ENCODE measurements at places on chromosomes 12 and 14.
A peak's percentile ranks its signal among the peaks of the same experiment; 100 is the strongest.

GRCh38 chr12:124110372-124110883, 137.4 kb downstream of the ZNF664 start:
- DNase-seq, result no peak

GRCh38 chr12:87094356-87094755, 838.2 kb upstream of the MGAT4C start:
- no peak for DNase-seq

GRCh38 chr12:88921890-88922532, 341.7 kb upstream of the KITLG start:
- no peak for DNase-seq

DNA sequence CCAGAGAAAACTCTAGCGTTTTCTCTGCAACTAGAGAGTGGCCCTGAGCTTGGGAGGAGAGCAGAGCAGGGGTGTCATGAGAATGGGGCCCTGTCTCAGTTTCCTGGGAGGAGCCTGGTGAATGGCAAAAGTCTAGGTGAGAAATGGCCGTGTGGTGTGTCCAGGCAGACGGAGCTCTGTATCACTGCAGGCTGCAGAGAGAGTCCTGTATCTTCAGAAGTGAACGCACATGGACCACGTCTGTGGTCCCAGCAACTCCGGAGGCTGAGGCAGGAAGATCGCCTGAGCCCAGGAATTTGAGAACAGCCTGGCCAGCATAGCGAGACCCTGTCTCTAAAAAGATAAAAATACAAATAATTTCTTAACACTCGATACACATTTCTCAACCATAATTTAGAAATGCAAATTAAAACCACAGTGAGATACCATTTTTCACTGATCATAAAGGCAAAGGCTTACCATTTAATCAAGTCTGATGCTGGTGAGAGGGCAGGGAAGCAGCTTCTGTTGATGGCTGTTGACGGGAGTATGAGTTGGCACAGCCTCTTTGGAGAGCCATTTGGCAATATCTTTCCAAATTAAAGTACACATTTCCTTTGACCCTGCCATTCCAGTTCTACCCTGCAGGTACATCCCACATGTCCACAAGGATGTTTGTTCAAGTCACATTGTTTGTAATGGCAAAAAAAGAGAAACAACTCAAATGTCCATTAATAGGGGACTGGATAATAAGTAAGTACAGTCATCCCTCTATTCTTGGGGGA, 51.0 kb downstream of the NFKBIA start:
- no peak for DNase-seq

GRCh38 chr12:25904442-25904841, 54.0 kb upstream of the RASSF8 start:
- no peak for DNase-seq

GRCh38 chr14:64638625-64639024, 65.6 kb upstream of the PLEKHG3 start:
- no peak for DNase-seq

GRCh38 chr12:65364046-65364445, 85.6 kb downstream of the MSRB3 start:
- DNase-seq, result no peak

DNA sequence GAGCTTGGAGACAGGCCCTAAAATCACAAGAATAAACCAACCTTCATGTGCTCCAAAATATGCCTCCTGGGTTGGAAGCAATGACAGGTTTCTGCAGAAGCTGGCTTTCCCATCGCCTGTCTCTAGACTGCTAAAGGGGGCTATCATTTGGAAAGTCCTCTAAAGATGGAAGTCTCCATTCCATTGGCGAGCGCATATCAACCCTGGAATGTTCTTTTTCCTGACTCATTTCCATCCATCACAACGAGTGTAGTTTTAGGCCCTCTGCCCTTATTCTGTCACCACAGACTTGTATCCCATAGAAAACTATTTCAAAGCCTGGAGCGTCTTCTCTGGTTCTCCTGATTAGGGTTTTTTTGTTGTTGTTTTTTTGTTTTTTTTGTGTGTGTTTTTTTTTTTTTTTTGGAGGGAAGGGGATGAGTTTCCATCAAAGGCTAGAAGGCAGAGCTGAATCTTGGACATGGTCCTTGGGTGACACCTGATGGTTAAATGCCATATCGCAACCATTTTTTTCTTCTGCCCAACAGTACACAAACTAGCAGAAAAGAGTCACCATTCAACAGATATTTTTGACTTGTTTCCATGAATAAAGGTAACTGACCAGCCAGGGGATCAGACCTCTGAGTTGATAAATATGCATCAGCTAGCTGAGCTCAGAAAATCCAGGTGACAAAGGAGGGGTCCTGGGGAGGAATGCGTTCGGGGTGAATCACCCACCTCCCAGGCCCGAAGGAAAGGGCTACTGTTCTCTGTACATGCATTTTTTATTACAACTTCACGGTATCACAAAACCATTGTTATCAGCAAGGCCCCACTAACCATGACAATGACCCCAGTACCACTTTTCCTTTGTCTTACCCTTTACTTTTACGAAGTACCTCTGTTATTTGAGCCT, 40.5 kb downstream of the KCNA5 start:
- no peak for DNase-seq

- no peak for DNase-seq
Measured at GRCh38 chr12:2675776-2676175, 119.0 kb upstream of the FKBP4 start.

GRCh38 chr12:116665666-116666304, 72.1 kb downstream of the SPRING1 start:
- no peak for DNase-seq

GRCh38 chr14:60594062-60594461, 55.2 kb downstream of the SIX1 start:
- no peak for DNase-seq

DNA sequence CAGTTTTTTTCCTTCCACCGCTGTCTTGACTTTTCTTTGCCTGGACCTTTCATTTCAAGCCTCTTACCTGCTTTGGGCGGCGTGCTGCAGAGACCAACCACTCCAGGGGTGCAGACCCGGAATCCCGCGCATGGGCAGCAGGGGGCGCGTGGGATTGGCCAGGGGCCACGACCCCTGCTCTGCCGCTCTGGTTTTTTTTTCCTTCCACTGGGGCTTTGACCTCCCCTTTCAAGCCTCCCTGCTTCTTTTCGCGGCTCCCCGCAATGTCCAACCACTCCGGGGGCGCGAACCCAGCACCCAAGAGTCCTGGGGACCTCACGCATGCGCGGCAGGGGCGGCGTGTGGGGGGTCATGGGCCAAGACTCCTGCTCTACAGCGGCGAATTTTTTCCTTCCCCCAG, 325.1 kb downstream of the ALG10 start:
- DNase-seq, result no peak

- no peak for DNase-seq
Measured at GRCh38 chr12:103779410-103780092, 61.5 kb downstream of the NT5DC3 start.

DNA sequence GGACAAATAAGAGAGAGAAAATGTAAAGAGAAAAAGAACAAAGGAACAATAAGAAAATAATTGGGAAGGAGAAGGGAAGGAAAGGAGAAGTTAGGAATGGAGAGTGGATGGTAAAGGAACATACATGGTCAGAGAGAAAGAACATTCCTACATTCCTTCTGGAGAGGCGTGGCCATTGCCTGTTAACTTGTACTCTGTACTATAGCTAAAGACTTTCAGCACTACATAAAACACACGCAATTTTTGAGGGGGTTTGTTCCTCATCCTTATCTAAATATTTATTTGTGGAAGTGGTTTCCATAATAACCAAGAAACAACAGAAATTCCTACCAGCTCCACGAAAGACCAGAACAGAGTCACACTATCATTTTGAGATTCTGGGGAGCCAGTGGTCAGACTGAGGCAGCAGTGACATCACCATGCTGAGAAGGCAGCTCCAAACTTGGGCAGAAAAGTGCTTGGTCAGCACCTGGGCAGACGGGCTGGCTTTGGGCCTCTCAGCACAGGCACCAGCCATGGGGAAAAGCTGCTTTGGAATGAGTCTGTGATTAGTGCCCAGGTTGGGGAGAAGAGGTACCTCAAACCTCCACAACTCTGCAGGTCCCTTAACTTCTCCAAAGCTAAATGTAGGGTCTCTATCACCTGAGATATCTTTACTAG, 125.9 kb upstream of the NTF3 start:
- DNase-seq, result no peak

DNA sequence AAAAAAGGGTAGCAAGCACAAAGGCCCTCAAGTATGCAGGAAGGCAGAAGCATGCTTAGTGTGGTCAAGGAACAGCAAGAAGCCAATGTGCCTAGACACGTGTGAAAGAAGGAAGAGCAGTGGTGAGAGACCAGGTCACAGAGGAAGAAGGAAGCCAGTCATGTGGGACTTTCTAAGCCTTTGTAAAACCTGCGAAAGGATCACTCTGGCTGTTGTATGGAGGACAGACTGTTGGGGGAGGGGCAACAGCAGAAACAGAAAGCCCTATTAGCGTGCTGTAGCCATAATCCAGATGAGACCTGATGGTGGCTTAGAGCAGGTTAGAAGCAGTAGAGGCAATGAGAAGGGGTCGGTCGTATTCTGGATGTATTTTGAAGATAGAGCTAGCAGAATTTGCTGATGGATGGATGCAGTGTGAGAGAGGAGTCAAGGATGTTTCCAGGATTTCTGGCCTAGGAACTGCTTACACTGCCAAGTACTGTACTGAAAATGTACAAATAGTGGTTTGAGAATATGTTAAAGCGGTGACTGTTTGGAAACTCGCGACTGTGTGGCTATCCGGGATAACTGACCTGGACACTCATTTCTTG, 5.7 kb upstream of the MLF2 start:
- no peak for DNase-seq

DNA sequence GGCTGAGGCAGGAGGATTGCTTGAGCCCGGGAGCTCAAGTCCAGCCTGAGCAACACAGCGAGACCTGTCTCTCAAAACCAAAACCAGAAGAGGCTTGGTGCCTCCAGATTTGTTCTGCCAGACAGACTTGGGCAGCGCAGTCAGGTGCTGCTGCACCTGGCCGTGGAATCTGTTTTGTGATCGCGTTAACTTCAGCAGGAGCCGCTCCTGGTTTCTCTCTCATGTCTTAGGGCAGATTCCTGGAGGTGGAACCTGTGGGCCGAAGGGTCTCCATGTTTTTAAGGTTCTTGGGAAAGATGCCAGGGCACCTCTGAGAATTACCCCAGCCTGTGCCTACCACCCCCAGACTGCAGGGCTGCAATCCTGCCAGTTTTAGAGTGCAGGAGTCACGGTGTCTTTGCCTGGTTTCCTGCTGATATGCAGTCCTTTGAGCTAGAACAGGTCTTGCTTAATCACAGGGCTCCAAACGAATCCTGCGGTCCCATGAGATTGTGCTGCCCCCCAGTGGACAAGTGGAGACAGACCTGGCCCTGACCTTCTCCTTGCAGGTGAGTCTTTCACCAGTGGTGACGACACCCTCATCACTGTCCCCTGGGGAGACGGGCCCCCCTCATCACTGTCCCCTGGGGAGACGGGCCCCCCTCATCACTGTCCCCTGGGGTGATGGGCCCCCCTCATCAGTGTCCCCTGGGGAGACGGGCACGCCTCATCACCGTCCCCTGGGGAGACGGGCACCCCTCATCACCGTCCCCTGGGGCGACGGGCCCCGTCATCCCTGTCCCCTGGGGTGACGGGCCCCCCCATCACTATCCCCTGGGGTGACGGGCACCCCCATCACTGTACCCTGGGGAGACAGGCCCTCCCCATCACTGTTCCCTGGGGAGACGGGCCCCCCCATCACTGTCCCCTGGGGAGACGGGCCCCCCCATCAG, 37.6 kb downstream of the PACS2 start:
- peak; percentile 86 for DNase-seq

GRCh38 chr12:106919910-106920544, 35.7 kb upstream of the TMEM263 start:
- no peak for DNase-seq

GRCh38 chr14:41718477-41719166, 111.9 kb downstream of the LRFN5 start:
- no peak for DNase-seq

DNA sequence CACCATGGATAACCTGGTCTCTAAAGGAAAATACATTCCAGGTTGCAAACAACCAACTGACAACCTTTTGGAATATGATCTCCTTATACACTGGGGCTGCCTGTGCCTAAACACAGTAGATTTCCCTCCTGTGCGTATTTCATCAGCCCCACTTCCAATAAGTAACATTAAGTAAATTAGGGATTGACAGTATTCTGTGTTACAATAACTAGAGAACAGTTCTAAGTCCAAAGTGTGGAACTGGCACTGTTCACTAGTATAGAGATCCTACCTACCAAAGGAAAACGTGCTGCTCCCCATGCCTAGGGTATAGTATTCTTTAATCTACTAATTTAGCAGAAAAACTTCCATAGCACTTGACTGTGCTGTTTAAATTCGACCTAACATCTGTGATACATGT, 82.8 kb downstream of the SLC38A1 start:
- DNase-seq, result no peak

GRCh38 chr12:9867531-9867930, 1.6 kb downstream of the CLEC2B start:
- DNase-seq, result no peak

GRCh38 chr14:54610051-54610977, 43.4 kb downstream of the SAMD4A start:
- no peak for DNase-seq

DNA sequence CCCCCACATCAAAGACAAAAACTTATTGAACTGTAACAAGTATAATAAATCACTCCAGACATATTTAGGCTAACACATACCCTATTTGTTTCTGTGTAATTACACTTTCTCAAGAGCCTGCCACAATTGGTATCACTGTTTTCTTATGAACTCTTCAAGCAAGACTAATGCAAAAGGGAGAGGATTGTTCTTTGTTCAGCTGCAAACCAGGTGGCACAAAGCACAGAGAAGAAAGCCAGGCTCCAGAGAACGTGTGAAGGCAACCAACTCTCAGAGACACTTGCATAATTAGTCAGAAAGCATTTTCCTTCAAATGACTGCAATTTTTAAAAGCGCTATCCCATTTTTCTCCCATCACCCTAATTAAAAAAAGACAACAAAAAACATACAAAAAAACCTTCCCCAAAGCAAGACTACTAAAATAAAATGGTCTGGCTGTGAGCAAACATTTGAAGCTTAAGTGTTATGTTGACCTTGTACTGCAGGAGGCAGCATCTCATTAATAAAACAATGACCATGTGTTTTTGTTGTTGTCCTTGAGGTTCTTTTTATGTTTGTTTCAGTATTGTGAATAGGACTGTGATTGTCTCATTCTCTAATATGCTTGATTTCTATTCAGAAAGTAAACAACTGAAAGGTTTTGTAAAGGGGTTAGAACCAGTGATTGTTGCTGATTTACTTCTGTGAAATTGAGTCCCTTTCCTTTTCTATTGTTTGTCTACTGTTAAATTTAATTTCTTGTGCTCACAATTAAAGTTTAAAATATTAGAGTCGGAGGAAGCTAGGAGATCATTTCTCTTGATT, 452.7 kb upstream of the PDE3A start:
- DNase-seq, result no peak

DNA sequence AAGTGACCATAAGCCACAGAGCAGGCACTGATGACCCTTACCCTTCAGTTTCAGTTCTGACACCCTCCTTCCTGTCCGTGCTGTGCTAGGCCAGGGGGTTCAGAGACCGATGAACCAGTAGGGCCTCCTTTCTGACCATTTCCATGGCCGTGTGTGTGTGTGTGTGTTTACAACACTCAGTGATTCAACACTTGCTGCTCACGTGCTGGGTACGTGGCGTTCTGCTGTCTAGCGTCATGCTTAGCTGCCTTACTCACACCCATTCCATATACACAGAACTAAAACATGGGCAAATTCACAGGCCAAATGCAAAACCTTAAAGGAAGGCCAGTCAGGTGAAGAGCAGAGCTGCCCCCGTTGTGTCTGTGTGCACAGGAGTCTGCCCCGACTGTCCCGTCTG, 67.5 kb downstream of the DNAH10 start:
- DNase-seq, result no peak

- no peak for DNase-seq
Measured at GRCh38 chr12:125889742-125890141, 824.5 kb downstream of the AACS start.

- DNase-seq, result no peak
Measured at GRCh38 chr14:51610771-51611170, 40.9 kb upstream of the FRMD6 start.
